ENCODE measurements at places on chromosomes 11 and 22.
A peak's percentile ranks its signal among the peaks of the same experiment; 100 is the strongest.

DNA sequence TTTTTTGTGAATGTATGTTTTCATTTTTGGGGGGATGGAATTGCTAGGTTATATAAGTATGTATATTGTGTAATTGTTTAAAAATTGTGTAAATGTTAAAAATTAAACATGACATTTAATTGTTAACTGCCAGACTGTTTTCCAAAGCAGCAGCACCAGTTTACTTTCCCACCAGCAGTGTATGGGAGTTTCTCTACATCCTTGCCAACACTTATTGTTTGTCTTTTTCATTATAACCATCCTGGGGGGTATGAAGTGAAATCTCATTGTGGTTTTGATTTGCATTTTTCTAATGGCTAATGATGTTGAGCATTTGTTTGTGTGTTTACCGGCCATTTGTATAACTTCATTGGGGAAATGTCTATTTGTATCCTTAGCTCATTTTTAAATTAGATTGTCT is 31.7 kb upstream of the RRAS2 start:
- DNase-seq: no peak

GRCh38 chr22:31680861-31681341 is 18.9 kb upstream of the PISD start:
- DNase-seq: no peak

DNA sequence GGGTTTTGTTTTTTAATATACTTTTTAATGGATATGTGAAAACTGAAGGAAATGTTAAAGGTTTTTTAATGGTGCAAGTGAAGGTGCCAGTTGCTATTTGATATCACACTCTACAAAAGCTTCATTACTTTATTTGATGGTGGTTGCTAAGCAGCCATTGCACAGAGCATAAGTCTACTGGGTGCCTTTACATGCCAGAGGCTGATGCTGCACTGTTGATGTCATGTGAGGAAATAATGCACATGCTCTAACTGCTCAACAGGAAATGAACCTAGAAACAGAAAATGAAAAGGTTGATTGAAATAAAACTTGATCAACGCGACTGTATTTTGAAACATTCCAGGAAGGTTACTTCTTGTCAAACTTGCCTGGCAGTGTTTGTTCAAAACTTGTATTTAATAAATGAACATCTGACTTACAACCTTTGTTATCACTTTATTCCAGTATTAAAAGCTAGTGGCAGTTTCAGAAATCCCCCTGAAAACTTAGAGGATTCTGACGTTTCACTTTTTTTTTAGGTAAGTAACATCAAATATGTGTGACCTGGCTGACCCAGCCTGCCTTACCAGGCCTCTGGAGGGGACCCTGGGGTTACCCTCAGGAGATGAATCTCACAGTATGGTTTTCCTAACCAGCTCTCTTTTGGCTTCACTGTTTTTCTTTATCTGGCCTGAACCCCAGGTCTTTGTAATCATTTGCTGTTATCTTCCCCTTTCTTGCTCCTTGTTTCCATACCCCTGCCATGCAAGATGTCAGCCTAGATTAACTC is 2.4 kb upstream of the ATP5MG start:
- DNase-seq: peak; percentile 22

- DNase-seq: no peak
Measured at GRCh38 chr22:22810471-22810870, 77.1 kb upstream of the IGLL5 start.

- DNase-seq: no peak
Measured at GRCh38 chr11:40215556-40215955, 1243.9 kb downstream of the LRRC4C start.

DNA sequence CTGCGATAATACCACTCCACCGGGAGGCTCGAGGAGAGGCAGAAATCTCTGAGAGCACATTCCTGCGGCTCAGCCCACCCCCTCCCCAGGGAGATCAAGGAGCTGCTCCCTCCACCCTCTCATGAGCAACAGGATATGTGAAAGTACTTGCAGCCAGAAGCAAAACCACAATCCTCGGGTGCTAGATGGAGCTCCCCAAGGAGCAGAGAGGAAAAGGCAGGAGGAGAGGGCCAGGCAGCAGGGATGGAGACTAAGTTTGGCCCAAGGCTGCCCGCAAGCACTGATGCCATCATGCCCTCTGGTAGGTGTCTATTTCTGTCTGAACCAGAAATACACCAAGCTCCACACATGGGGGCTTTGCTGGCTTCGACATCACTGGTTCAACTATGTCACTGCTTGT is 22.3 kb downstream of the VPS37C start:
- DNase-seq: no peak

GRCh38 chr11:43706631-43707030 is 26.1 kb downstream of the HSD17B12 start:
- no peak for DNase-seq

DNA sequence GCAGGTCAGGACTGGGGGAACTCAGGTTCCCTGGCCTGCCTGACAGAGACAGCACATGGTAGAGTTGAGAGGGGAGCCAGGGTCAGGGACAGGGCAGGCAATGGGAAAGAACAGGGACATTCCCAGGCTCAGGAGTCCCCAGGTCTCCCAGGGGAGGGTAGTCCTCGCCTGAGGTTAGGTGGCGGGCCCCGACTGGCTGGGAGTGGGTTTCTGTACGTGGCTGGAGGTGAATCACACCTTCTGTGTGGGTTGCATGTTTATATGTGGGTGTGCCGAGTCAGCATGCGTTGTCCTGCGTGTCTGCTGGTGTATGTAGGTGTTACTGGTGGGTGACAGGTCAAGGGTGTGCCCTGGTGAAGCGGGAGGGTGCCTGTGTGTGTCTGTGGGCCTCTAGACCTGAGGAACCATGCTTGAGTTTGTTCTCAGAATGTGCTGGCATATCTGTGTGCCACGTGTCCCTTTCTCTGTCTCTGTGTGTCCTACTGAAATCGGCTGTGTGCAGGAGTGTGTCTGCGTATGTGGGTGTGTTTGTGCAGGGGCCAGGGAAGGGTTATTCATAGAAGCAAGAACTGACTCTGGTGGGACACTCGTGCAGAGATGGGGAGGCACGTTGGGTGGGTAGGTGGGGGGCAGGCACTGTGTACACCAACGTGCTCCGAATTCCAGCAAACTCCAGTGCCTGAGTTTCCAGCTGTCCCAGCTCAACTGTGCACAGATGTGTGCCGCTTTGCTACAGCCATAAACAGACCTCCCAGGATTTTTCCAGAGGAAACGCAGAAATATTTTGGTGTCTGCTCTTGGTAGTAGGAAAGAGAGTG is 23.8 kb upstream of the OAF start:
- no peak for DNase-seq

DNA sequence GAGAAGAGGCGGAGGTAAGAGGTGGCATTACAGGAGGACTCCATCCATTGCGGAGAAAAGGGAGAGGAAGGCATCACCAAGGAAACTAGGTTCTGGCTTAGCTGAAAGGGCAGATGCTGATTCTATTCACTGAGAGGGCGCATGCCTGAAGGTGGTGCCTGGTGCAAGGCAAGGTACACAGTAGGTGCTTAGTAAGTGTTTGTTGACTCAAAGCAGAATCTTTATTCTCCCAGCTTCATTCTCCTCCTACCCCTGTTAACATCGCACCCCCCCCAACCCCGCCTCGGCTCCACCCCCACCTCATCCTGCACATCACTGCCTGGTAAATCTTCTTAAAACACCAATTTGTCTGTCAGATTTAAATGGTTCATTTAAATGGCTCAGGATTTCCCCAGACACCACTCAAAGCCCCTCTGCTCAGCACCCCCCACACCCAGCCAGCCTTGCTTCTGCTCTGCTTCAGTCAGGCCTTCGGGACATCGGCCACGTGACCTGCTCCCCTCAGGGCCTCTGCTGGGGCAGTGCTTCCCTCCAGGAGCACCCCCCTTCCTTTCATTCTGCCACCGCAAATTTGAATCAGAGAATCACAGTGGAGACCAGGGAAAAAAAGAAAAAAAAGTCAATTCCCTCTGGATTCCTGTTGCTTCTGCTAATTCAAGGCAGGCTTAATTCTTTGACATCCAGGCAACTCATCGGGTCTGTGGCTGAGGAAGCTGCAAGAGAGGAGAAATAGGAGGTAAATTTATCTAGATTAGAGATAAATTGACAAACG is 17.8 kb upstream of the RCN1 start:
- DNase-seq: no peak

GRCh38 chr11:46064221-46064620 is 57.0 kb downstream of the PHF21A start:
- no peak for DNase-seq

- DNase-seq: peak; percentile 79
Measured at GRCh38 chr22:24427500-24428164, at the start of gene ADORA2A. Gene ADORA2A (plus strand): TSS chr22:24427599. CDS start chr22:24433405, 5,806 bp downstream.

- DNase-seq: no peak
Measured at GRCh38 chr11:114081641-114082414, 22.3 kb downstream of the ZBTB16 start.

- no peak for DNase-seq
Measured at GRCh38 chr11:27616711-27617110, 83.5 kb downstream of the BDNF start.

GRCh38 chr11:42049650-42050049 is 590.2 kb upstream of the LRRC4C start:
- DNase-seq: no peak

DNA sequence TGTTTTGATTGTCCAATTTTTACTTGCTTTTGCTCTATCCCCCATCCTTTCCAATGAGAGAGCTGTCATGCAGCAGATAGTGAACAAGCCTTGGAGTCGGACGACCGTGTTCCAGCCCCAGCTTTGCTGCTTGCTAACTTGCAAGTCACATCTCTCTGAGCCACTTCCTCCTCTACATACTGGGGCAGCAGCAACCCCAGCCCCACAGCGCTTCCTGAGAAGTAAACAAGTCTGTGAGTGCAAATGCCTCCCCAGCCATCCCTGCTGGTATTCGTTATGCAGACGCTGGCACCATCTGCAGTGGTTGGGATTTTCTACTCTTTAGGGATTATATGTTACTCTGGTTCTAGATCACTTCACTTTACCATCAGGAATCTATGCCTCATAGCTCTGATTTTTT is 35.0 kb downstream of the TPBGL start:
- peak; percentile 59 for DNase-seq

- no peak for DNase-seq
Measured at GRCh38 chr22:47309946-47310345, 547.5 kb downstream of the TBC1D22A start.

- no peak for DNase-seq
Measured at GRCh38 chr22:40029189-40029890, 34.6 kb downstream of the FAM83F start.

DNA sequence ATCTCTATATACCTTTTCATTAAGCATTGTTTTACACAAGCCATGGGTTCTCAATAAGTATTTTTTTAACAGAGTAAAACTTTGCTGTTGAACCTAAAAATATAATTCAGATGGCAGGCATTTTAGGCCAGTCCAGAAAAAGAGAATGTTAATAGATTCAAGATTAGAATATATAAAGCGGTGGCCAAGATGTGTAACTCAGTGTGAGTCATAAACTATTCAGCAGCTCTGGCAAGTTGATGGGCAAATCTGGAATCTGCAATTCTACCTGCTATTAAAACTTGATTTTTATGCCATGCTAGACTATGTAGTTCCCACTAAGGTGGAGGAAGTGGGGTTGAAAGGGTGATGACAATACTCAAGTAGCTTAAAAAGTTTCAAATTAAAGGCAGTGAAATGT is 45.4 kb downstream of the CASP12 start:
- no peak for DNase-seq

- DNase-seq: peak; percentile 40
Measured at GRCh38 chr22:19178065-19178656, 375 bp downstream of the SLC25A1 start.

GRCh38 chr22:44127356-44127755 is 53.4 kb upstream of the PARVG start:
- no peak for DNase-seq

- no peak for DNase-seq
Measured at GRCh38 chr11:65558930-65559509, 861 bp upstream of the LTBP3 start.

GRCh38 chr22:23104187-23104971 is 34.1 kb downstream of the GNAZ start:
- no peak for DNase-seq

DNA sequence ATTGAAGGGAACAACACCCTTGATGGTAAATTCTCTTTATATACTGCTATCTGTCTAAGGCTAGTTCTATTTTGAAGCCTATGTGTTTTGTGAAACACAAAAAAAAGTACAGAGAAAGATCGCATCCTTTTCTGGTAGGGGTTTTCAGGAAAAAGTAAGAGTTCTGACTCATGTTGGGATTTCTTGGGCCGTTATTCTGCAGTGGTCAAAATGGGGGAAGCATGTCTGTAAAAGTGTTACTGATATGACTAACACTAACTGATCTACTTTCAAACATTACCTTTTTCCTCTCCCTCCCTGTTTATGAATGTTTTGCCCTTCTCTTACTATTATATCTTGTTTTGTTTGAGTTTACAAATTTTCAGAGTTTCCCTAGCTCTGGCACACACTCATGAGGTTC is 53.9 kb downstream of the CTNND1 start:
- DNase-seq: no peak

DNA sequence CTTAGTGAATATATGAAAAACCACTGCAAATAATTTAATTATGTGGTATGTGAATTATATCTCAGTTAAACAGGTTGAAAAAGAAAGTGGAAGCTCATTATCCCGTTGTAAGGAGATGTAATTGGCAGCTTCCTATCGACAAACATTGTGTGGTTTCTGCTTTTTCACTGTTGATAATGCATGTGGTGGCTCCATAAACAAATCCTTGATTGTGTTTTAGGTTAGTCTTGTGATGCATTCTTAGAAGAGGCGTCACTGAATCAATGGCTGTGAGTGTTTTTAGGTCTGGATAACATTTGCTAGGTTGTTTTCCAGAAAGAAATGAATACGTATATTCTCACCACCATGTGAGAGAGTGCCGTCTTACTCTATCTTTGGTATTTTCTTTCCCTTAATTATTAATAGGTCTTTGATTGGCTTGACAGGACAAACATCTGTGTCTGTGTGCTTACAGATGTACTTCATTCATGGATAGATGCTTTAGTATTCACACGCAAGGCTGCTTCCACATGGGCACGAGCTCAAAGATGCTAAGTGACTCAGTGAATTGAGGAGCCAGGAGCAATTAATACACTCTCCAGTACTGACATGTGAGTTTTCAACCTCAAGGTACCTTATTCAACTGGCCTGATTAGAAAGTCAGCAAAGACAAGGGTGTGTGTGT is 166.7 kb downstream of the TBC1D22A start:
- DNase-seq: no peak

DNA sequence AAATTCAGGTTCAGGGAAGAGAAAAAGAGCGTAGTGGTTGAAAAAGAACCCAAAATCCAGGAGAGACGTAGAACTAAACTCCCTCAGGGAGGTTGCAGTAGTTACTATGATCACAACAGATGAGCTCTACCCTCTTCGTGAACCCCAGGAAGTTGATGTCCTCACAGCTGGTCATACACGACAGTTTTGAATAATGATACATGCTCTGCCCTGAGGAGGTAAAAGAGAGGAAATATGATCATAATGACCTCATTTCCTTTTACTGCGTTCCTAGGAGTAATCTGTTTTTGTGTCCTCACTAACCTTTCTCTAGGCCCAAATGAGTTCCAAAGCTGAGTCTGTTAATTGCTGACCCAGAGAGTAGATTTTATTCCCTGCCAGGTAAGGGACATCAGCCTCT is 1.3 kb downstream of the PATE2 start:
- DNase-seq: no peak

GRCh38 chr11:72321381-72321996 is 77.5 kb upstream of the PHOX2A start:
- no peak for DNase-seq

- DNase-seq: peak; percentile 76
Measured at GRCh38 chr11:64207256-64208085, 950 bp downstream of the FERMT3 start.

GRCh38 chr11:369336-370018 is at the start of gene B4GALNT4:
Gene B4GALNT4 (plus strand): TSS chr11:369499. CDS start chr11:369804, 305 bp downstream.
- DNase-seq: no peak

GRCh38 chr11:74691755-74692154 is 39.5 kb downstream of the CHRDL2 start:
- DNase-seq: no peak

Measured in activated T-cell treated with anti-CD3 and anti-CD28 coated beads, Interleukin-2, amount 50 U/mL, for 4 hours (primary cell).